Activated CD8-positive, alpha-beta memory T cell treated with anti-CD3 and anti-CD28 coated beads, Interleukin-2, amount 10 ng/mL, durations not matched to agents 7 days and 5 days (primary cell): ENCODE measurements at places on chromosomes 2 and 18. TPM values are rescaled to one million over a fixed set of nuclear protein-coding genes. Genes with fewer than 3 reads are reported as not detected.
A peak's percentile ranks its signal among the peaks of the same experiment; 100 is the strongest.

UGT1A10 gene
- not detected for total RNA-seq

DNA sequence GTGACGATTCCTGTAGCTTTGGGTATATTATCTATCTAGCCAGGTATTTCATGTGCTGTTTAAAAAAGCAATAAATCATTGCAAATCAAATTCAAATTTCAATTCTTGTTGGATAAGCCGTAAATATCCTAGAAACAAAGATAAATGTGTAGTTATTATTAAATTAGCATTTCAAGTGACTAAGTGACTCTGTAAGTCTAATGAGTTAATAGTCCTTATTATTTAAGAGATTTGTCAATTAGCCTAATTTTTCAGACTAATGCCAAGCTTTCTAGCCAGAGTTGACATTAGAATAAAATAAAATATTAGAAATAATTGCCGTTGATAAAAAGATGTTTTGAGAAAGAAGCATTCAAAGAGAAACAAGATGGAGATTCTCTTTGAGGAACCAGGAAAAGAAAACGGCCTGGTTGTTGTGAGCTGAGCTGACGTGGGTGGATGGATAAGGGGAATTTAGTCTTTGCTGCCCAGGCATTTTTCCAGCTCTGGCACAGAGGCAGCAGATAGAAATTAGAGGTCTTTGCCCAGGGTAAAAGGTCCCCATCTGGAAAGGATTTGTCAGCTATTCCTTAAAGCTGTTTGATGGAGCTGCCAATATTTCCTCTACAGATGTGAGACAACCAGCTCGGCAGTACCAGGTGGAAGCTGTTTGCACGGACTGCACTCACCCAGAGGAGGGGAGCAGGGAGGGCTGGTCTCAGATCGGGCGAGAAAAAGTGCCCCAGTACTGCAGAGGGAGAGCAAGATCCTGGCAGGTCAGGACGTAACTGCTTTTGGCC is 117.3 kb upstream of the SEC11C start:
- H3K27ac ChIP-seq: no peak overlapping the region
- H3K4me1 ChIP-seq: no peaks in the 10 kb centered on the region
- H3K36me3 ChIP-seq: no peaks in the 10 kb centered on the region
- no peak overlapping the region for H3K4me3 ChIP-seq
- no peak for DNase-seq

FTCDNL1 gene
- total RNA-seq: 2.8 TPM

RFX8 gene
- 2.3 TPM for total RNA-seq

TSHZ1 gene
- 20.4 TPM for total RNA-seq

- H3K36me3 ChIP-seq: peaks cover 18% of the 10 kb centered on the region
- no peak overlapping the region for H3K4me3 ChIP-seq
- peaks cover 68% of the 10 kb centered on the region for H3K4me1 ChIP-seq
Measured at GRCh38 chr2:9652898-9653479, 22.2 kb upstream of the YWHAQ start.

- DNase-seq: no peak
- no peak overlapping the region for H3K4me3 ChIP-seq
- H3K4me1 ChIP-seq: no peaks in the 10 kb centered on the region
Measured at GRCh38 chr2:95289253-95289652, 7.9 kb upstream of the KCNIP3 start.

ESPNL gene
- 0.05 TPM for total RNA-seq

SFT2D3 gene
- 4.6 TPM for total RNA-seq

CXCR2 gene
- total RNA-seq: 0.15 TPM

GRCh38 chr2:169662744-169663143 is 31.5 kb downstream of the CFAP210 start:
- no peaks in the 10 kb centered on the region for H3K36me3 ChIP-seq
- H3K27me3 ChIP-seq: peaks cover 7% of the 10 kb centered on the region
- H3K27ac ChIP-seq: no peak overlapping the region
- DNase-seq: no peak

DNA sequence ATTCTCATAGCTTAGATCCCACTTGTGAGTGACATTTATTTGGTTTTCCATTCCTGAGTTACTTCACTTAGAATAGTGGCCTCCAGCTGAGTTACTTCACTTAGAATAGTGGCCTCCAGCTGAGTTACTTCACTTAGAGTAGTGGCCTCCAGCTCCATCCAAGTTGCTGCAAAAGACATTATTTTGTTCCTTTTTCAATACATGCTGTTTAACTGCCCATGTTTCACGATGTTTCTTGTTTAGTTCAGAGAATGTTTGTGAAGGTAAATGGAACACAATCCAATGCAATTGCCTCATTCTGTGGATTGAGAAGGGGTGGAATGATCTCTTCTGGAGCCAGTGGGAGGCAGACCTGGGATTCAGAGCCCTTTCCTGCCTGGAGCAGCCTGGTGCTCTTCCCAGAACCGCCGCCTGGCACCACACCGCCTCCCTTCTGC is 273.5 kb upstream of the ATP5MC3 start:
- H3K4me1 ChIP-seq: no peaks in the 10 kb centered on the region
- H3K4me3 ChIP-seq: no peak overlapping the region
- no peak for DNase-seq
- H3K36me3 ChIP-seq: no peaks in the 10 kb centered on the region
- no peak overlapping the region for H3K27ac ChIP-seq
- H3K27me3 ChIP-seq: no peaks in the 10 kb centered on the region

GRCh38 chr2:28150994-28151393 is 241.7 kb upstream of the FOSL2 start:
- H3K27me3 ChIP-seq: no peaks in the 10 kb centered on the region
- no peaks in the 10 kb centered on the region for H3K4me1 ChIP-seq
- no peak for DNase-seq
- no peak overlapping the region for H3K27ac ChIP-seq
- no peak overlapping the region for H3K4me3 ChIP-seq
- peaks cover 57% of the 10 kb centered on the region for H3K36me3 ChIP-seq

DNA sequence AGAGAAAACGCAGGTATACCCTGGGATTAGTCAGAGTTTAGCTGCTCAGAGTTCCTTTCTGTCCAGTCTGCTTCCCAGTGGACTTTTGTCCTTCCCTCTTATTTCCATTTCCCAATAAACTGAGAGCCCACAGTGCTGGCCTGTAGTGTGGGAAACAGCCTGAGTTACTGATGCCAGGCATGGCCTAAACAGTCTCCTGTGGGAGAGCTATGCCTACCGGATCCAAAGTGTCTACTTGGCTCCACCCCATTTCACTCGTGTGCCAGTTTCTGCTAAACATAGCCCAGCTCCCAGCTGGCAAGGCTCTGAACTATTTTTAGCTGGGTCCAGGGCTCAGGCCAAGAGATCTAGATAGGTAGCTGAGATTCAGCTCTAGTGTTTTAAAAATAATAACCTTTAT is 15.6 kb upstream of the PPP1CB start:
- peaks cover 2% of the 10 kb centered on the region for H3K27me3 ChIP-seq
- H3K4me3 ChIP-seq: no peak overlapping the region
- no peaks in the 10 kb centered on the region for H3K4me1 ChIP-seq
- H3K36me3 ChIP-seq: peaks cover 6% of the 10 kb centered on the region
- H3K27ac ChIP-seq: no peak overlapping the region

PLCD4 gene
- total RNA-seq: 0.53 TPM

SIX3 gene
- total RNA-seq: not detected

SLC40A1 gene
- 0.47 TPM for total RNA-seq

GRCh38 chr18:78828131-78828530 is 151.5 kb upstream of the SALL3 start:
- no peak overlapping the region for H3K27ac ChIP-seq
- no peaks in the 10 kb centered on the region for H3K4me1 ChIP-seq
- H3K27me3 ChIP-seq: peaks cover 4% of the 10 kb centered on the region
- no peaks in the 10 kb centered on the region for H3K36me3 ChIP-seq

PLGLB1 gene
- total RNA-seq: 4.4 TPM

ST6GAL2 gene
- not detected for total RNA-seq

DNA sequence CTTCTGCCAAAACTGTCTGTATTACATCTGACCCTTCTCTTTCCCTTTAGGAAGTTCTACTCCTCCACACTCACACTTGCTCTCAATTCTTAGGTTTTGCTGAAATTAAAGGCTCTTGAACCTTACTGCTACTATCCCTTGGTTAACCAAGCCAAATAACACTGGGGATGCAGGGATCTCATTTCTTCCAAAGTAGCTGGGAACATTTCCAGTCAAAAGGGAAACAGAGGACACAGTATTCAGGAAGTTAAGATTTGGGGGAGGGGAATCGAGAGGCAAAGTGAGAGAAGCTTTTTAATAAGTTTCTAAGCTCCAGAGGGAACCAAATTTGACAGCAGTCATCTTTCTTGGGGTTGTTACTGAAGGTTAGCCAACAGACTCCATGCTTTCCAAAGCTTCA is 6.2 kb downstream of the SEPTIN2 start:
- H3K4me3 ChIP-seq: no peak overlapping the region
- DNase-seq: no peak
- H3K27ac ChIP-seq: no peak overlapping the region
- H3K36me3 ChIP-seq: peaks cover 55% of the 10 kb centered on the region

MAP2 gene
- 0.16 TPM for total RNA-seq

DNA sequence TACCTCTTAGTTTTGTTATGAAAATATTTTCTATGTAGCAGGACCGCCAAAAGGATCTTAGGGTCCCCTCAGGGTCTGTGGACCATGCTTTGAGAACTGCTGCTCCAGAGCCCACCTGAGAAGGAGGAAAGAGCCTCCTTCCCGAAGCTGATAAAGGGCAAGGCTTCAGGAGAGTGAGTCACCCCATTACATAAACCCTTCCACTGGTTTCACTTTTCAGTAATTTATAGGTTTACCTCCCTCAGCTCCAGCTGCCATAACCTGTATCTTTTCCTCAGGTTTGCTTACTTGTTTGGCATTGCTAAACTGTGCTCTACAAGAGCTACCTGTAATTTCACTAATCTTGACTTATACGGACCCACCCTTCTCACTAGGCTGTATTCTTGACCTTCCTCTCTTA is 6.6 kb downstream of the TTLL4 start:
- no peak for DNase-seq
- H3K4me3 ChIP-seq: no peak overlapping the region
- no peaks in the 10 kb centered on the region for H3K27me3 ChIP-seq
- no peak overlapping the region for H3K27ac ChIP-seq
- H3K36me3 ChIP-seq: peaks cover 16% of the 10 kb centered on the region

GRCh38 chr2:75729861-75730260 is 19.1 kb upstream of the GCFC2 start:
- H3K27me3 ChIP-seq: peaks cover 18% of the 10 kb centered on the region
- H3K4me3 ChIP-seq: no peak overlapping the region
- DNase-seq: no peak
- H3K27ac ChIP-seq: no peak overlapping the region

DNA sequence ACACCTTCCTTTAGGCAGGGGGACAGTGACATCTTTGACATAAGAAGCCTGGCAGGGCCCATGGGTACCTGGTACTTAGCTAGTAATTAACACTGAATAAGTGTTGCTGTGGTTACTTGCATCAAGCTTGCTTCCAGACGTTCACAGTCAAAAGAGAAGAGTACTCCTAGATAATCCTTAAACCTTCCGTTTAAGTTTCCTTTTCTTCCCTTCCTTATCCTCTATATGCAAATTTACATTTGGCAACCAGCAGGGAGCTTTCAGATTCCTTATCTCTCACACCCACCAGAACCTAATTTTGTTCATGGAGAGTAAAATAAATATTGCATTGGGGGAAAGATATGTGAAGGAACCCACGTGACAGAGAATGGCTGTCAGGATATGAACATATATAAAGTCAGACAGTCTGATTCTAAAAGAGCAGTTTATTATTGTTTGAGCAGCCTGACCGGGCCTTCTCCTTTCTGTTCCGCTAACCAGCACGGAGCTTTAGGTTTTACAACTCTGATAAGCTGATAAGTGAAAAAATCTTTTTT is 7.8 kb upstream of the RAB31 start:
- no peak for DNase-seq
- peaks cover 72% of the 10 kb centered on the region for H3K27me3 ChIP-seq
- no peak overlapping the region for H3K27ac ChIP-seq
- H3K4me1 ChIP-seq: peaks cover 18% of the 10 kb centered on the region

DNA sequence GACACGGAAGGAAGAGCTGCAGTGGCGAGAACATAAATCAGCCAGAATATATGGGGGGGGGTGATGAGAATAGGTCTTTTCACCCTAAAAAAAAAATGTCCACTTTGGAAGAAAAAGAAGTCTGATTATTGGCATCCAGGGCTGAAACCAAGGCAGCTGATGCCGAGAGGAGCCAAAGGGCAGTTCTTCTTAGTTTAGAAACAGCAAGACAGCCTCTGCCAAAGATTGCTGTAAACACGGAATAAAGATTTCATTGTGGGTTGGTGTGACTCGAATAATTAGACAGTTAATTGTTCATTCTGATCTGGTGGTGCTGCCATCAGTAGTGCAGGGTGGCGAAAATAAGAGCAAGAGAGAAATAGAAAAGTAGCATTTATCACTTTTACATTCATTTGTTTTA is 3.5 kb downstream of the CDH20 start:
- peaks cover 2% of the 10 kb centered on the region for H3K36me3 ChIP-seq
- DNase-seq: no peak
- H3K27ac ChIP-seq: no peak overlapping the region
- no peaks in the 10 kb centered on the region for H3K4me1 ChIP-seq

GRCh38 chr18:44246001-44246400 is 434.7 kb upstream of the SETBP1 start:
- H3K36me3 ChIP-seq: no peaks in the 10 kb centered on the region
- no peaks in the 10 kb centered on the region for H3K27me3 ChIP-seq
- no peak for DNase-seq
- no peak overlapping the region for H3K27ac ChIP-seq

- H3K36me3 ChIP-seq: peaks cover 81% of the 10 kb centered on the region
- peak overlapping the region; percentile 88 for H3K27ac ChIP-seq
- DNase-seq: no peak
- no peaks in the 10 kb centered on the region for H3K27me3 ChIP-seq
- H3K4me1 ChIP-seq: peaks cover 73% of the 10 kb centered on the region
Measured at GRCh38 chr2:181198183-181198864, 217.9 kb downstream of the UBE2E3 start.

DNA sequence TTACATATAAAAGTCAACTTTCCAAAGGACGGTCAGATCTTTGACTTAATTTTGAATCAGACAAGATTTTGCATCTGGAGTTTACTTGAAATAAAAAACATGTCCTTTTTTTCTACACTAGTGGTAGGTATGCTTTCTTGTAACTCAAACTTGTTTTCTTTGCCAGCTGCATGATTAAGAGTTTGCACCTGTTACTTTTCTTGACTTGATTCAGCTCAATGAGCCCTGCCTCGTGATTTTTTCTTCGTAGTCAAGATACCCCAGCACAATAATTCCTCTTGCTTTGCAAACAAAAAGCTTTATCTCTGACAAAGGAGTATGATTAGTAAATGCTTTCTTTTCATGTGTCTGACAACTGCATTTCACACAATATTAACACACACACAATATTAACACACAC is 82.3 kb downstream of the FBXO15 start:
- H3K36me3 ChIP-seq: no peaks in the 10 kb centered on the region
- peak overlapping the region; percentile 30 for H3K27ac ChIP-seq
- DNase-seq: no peak
- H3K27me3 ChIP-seq: peaks cover 9% of the 10 kb centered on the region
- H3K4me1 ChIP-seq: peaks cover 25% of the 10 kb centered on the region

DNA sequence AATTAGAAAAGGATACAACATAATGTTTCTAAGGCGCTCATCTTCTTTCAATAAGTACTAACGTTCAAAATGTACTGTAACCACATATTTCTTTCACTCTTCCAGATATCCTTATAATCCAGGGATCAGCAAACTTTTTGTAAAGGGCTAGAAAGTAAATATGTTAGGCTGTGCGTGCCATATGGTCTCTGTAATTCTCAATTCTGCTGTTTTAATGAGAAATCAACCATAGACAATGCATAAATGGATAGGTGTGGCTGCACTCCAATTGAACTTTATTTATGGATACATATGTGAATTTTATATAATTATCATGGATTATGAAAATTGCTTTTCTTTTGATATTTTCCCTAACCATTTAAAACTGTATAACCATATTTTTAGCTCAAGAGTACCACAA is 459.4 kb downstream of the EPHA4 start:
- no peak for DNase-seq
- peaks cover 6% of the 10 kb centered on the region for H3K27me3 ChIP-seq
- H3K27ac ChIP-seq: no peak overlapping the region
- H3K4me3 ChIP-seq: no peak overlapping the region
- no peaks in the 10 kb centered on the region for H3K4me1 ChIP-seq
